ENCODE measurements at places on chromosomes 6 and 20.

GRCh38 chr6:16583144-16583762 is 178.0 kb downstream of the ATXN1 start:
- DNase-seq = no peak

DNA sequence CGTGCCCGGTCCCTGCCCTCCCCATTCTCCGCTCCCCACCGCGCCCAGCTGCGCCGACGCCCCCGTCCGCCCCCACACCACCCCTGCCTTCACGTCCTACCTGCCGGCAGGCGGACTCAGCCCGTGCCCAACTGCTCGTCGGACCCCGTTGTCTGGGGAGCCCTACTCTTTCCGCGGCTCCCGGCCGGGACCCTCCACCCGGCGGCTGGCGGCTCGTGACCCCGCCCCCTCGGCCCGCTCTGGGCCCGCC is at the start of gene SERAC1:
SERAC1 (minus strand) TSS at position 223 of the 250 bp plus-strand sequence. CDS start 9,899 bp downstream, outside the sequence.
- DNase-seq = no peak

DNA sequence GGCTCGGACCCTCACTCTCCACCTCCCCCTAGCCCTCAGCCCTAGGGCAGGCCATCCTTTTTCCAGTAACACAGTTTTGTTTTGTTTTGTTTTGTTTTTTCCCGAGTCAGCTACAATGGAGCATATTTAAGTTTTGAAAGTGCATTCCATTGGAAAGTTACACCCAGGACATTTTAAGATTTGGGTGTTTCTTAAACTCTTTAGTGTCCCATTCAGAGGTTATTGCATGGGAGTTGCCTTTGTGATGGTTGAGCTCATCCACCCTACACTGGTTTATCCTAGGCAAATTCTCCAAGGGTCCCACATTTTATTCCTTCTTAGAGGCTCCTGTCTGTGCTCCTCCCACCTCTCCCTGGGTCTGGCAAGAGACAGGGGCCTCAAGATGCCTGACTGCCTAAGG is 58.9 kb downstream of the THBS2 start:
- no peak for DNase-seq

DNA sequence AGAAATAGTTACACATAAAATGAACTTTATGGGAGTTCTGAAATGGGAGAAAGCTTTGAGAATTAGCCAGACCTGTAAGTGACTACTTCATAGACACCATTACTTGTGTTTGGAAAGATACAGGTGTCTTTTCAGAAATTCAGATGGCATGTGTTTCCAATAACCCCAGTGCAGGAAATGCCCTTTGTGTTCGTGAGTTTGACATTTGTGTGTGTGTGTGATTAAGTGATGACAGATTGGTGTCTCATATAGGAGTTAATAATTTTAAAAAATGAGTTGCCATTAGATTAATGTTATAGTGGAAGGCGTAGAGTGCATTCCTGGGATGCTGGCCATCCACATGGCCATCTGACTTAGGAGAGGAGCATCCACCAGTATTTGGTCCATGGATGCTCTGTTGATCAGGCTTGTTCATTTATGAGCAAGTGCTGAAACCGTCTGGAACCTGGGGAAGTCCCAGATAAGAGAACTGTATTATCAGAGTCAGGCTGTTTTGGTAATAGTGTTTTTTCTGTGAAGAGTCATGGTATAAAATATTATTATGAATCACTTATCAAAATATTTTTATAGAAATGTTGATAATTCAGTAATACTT is 3.1 kb downstream of the STK4 start:
- no peak for DNase-seq

- no peak for DNase-seq
These were observed 126.3 kb downstream of the CDKAL1 start for GRCh38 chr6:20660534-20660933.

GRCh38 chr6:4472969-4473642 is 303.1 kb upstream of the CDYL start:
- DNase-seq = no peak

DNA sequence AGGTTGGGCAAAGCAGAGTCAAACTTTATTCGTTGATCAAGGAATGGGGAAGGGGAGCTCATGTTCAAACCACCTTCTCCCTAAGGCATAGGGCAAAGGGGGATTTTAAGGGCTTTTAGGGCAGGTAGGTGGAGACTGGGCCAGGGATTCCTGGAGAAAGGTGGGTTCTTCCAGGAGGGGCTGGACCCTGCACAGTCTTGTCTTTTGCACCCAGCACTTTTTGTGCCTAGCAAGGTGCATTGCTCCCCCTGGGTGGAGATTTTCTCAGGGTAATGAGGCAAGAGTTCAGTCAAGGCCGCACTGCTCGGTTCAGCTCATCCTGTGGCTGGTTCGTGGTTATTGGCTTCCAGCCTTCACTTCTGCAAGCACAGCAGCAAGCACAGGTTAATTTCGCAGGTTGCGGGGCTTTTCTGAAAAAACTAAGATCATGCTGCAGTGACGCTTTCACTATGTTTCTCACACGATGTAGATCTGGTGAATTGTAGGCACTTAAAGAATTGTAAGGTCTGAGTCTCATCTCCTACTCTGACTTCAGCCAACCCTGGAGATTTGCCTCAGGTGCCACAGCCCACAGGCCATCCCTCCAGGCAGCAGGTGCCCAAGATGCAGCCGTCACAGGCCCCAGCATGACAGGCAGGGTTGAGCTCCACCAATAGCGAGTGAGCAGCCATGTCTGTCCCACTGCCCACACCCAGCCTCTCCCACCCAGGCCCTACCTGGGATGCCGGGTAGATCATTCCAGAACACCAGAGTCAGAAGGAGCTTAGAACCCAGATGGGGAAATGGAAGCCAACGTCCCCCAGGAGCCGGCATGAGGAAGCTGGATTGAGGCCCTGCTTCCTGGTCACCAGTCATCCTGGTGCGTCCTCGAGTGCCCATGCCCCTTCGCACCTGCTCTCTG is 37.1 kb downstream of the SUN5 start:
- DNase-seq = no peak

DNA sequence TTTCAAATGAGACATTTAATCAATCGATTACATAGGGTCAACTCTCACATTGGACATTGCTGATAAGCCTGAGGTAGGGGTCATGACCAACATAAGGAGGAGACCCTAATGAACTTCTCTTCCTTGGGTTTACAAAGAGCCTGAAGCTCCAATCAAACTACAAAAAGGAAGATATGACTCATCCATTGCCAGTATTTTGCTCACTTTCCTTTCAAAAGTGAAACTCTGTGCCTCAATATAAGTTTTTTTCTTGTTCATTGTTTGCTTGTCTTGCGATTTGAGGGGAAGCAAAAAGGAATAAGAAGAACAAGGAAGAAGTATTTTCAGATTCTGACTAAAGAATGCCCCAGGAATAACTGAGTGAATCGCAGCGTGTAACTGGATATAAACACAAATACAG is 38.8 kb upstream of the KHDRBS2 start:
- DNase-seq = no peak

GRCh38 chr6:133505681-133506080 is 264.5 kb downstream of the EYA4 start:
- DNase-seq = no peak

- DNase-seq = no peak
These were observed 101.5 kb downstream of the RWDD2A start for GRCh38 chr6:83294676-83295075.

DNA sequence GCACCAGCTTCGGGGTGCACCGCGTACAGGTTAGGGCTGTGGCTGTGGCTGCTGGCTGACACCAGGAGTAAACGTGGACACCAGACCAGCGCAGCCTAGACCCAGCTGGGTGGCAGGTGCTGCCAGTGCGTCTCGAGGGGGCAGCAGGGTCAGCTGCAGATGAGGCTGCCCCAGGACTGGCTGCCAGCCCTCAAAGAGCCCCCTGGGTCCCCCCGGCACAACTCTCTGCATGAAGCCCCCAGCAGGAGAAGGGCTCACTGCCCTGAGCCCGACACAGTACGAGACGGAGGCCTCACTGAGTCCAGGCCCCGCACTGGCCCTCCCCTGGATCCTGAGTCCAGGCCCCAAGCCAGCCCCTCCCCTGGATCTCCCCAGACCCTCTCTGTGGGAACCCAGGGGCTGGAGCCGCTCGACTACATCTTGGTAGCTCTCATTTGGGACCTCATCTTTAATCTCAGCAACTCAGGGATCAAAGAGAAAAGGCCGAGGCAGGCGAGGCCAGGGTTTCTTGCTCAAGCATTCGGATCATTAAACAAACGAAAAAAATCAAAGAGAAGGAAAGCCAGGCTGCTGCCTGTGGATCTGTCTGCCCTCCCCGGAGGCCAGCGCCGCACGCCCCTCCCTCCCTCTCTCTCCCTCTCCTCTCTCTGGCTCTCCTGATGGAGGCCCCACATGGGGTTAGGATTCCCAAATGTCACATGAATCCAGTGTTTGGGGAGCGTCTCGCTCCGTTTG is 7.0 kb upstream of the NKAIN4 start:
- DNase-seq = no peak

DNA sequence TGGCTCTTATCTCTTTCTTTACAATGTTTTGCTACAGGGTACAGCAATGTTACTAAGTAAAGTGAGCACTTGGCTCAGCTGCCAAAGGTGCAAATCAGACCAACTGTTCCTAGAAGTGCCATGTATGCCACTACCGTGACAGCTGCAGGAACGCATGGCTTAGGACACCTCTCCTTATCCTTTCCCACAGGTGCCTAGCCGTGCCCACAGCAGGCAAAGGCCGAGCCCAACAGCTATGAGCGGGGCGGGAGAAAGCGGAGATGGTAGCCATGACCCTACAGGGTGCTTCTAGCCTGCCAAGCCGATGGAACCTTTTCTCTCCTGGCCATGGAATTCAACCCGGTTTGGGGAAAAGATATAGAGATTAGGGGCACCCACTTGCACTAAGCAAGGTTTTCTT is 97.1 kb downstream of the FAXC start:
- DNase-seq = no peak

DNA sequence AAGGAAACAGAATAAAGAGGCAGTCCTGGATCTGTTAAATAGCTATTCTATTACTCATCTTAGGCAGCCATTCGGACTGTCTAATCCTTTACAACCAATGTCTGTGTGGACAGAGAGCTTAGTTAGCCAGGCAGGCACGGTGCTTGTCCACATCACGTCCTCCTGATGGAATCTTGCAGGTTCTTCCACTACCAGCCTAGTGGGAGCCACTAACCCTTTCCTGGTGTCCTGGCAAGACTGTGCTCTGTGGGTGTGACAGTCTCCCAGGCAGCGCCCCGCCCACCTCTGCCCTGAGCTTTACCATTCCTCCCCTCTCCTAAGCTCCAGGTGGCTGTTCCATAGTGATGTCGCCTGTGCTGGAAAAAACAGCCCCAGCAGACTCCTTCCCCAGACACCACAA is 78.3 kb upstream of the CLDN20 start:
- DNase-seq = no peak

GRCh38 chr20:20237093-20237959 is 130.6 kb upstream of the INSM1 start:
- DNase-seq = no peak

DNA sequence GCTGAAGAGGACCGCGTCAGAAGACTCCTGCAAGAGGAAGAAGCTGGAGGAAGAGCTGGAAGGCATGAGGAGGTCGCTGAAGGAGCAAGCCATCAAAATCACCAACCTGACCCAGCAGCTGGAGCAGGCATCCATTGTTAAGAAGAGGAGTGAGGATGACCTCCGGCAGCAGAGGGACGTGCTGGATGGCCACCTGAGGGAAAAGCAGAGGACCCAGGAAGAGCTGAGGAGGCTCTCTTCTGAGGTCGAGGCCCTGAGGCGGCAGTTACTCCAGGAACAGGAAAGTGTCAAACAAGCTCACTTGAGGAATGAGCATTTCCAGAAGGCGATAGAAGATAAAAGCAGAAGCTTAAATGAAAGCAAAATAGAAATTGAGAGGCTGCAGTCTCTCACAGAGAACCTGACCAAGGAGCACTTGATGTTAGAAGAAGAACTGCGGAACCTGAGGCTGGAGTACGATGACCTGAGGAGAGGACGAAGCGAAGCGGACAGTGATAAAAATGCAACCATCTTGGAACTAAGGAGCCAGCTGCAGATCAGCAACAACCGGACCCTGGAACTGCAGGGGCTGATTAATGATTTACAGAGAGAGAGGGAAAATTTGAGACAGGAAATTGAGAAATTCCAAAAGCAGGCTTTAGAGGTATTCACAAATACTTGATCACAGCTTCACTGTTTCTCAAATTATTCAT is 8.9 kb upstream of the SNRNP48 start:
- no peak for DNase-seq

Data from AG09319 (cell line).